NCI-H345 (cell line): ENCODE measurements at places on chromosomes 7 and 10.

DNA sequence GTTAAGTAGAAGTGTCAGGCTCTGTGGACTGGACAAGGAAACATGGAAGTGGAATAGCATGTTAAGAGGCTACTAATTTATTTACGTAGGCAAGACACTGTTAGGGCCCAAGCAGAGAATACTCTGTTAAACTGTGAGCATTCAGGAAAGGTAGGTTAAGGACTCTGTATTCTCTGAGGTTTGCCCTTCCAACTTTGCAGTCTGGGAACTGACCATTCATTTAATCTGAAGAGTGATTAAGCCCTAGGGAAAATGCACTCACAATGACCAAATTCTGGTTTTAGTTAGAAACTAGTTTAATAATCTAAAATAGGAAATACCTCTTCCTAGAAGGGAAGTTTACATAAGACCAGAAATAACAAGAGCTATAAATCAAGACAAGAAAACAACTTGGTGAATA is 266.6 kb downstream of the SUGCT start:
- no peak for DNase-seq

- DNase-seq = no peak
These were observed 119.3 kb downstream of the WDFY4 start for GRCh38 chr10:48803801-48804584.

DNA sequence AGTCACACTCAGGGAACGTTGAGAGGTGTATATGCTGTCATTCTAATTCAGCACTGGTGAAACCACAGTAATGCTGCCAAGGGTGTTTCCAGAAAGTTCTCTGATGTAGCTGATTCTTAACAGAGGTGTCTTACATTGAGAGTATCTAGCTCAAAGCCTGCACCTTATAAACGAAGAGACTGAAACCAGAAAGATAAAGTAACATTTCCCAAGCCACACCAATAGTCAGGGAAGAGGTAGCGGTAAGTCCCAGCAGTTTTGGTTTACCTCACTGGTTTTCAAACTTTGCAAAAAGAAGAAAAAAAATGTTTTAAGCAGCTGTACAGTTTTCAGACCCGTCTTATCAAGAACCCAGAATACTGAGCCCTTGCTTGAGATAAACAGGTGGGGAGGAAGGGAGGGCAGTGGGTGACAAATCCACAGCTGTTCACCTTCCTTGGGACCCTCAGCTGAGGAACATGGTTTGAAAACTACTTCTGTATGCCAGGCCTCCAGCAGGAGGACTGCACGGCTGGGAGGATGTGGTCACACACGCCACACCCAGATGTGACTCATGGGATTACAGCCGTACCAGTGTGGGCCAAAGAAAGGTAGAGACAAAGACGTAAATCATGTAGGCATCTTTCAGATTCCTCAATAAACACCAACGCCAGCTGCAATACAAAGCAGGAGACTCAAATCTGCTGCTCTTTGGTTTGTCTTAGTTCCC is 63.9 kb upstream of the GSDME start:
- DNase-seq = peak; percentile 57

DNA sequence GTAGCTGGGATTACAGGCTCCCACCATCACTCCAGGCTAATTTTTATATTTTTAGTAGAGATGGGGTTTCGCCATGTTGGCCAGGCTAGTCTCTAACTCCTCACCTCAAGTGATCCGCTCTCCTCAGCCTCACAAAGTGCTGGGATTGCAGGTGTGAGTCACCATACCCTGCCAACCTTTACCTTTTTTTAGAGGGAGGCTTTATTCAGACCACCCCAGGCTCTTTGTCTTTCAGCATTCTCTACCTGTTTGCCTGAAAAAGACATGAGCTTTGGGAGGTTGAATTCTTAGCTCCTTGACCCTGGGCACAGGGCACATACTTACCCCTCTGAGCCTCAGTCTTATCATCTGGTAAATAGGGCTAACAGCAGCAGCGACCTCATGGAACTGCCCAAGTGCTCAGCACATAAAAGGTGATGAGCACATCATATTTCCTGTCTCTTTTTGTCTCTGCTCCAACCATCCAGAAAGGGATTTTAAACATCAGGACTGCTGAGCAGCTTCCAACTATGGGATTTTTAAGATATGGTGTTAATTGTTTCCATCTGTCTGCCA is 17.0 kb downstream of the FRMPD2 start:
- DNase-seq = no peak

DNA sequence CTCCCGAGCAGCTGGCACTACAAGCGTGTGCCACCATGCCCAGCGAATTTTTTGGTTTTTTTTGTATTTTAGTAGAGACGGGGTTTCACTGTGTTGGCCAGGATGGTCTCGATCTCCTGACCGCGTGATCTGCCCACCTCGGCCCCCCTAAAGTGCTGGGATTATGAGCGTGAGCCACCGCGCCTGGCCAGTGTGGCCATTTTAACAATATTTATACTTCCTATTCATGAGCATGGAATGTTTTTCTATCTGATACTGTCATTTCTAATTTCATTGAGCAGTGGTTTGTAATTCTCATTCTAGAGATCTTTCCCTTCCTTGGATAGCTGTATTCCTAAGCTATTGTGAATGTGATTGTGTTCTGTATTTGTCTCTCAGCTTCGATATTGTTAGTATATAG is 96.2 kb downstream of the GLCCI1 start:
- DNase-seq = no peak

GRCh38 chr10:99523251-99523773 is 9.4 kb upstream of the NKX2-3 start:
- no peak for DNase-seq

- no peak for DNase-seq
These were observed 20.2 kb upstream of the FOXL3 start for GRCh38 chr7:269721-270120.

- no peak for DNase-seq
These were observed 466.5 kb upstream of the NRP1 start for GRCh38 chr10:33800986-33801385.

DNA sequence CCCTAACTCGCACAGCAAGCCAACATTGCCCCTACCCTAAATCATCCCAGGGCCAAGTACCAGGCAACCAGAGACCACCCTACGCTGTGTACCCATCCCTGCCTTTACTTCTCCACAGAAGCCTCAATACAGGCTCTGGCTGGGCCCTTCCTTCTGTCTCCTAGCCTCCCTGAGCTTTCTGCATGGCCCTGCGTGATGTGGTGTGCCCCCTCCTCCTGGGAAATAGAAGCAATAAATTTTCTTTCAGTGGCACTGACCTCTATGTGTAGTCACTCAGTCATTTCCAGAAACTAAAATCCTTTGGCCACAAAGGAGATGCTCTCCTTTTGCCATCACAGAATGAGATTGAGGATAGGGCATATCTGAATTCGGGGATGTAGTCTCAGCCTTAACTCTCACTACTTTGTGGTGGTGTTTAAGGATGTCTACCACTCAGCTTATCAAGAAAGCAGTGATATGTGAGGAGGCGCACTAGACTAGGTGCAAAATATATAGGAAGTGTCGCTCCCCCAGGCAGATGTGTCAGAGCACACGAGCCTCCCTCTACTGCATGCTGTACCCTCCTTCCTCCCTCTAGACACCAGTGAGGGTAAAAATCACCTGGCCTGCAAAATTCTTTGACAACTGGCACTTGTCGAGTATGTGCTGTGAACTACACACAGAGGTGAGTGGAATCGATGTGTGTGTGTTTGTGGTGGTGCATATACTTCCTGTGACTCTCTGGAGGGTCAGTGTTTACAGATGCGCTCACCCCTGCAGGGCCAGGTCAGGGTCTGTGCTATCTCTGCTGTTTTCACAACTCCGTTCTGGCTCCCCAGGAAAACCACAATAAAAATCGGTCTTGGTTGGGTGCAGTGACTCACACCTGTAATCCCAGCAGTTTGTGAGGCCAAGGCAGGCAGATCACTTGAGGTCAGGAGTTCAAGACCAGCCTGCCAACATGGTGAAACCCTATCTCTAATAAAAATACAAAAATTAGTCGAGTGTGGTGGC is 825.9 kb upstream of the IGFBP3 start:
- no peak for DNase-seq

DNA sequence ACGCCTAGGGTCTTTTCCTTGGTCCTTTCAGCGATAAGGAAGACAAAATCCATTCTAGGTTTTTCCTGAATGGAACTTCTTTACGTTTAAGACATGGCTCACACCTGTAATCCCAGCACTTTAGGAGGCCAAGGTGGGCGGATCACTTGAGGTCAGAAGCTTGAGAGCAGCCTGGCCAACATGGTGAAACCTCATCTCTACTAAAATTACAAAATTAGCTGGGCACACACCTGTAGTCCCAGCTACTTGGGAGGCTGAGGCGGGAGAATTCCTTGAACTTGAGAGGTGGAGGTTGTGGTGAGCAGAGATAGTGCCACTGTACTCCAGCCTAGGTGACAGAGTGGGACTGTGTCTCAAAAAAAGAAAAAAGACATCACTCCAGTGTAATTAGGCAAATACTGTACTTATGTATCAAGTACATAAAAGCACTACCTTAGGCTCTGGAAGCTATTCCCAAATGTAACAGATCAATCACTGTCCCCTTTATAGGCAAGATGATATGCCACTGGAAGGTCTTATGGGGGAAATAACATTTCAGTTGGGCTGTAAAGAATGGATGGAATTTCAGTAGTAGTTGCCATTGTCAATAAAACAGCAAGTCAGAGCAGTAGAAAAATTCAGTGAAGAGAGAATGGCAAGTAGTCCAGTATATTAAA is 5.7 kb downstream of the STK17A start:
- no peak for DNase-seq

GRCh38 chr7:28239823-28240204 is 59.2 kb upstream of the JAZF1 start:
- DNase-seq = no peak

GRCh38 chr10:25552283-25552919 is 377.6 kb downstream of the GPR158 start:
- DNase-seq = no peak

GRCh38 chr10:47255033-47255813 is 44.8 kb upstream of the GDF10 start:
- no peak for DNase-seq

DNA sequence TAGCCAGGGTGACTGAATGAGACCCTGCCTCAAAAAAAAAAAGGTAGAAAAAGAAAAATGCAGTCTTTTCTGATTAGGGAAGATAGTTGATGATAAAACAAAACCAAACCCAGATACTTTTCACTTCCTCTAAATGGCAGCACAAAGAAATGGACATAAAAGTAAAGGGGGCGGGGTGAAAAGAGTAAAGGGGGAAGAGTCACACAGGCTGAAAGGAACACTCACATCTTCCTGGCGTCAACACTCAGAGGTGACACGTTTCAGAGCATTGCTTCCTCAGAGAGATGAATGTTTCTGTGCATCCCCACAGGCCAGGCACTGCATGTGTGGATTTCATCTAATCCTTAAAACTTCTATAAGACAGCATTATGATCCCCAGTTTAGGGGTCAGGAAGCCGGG is 81.2 kb downstream of the HIPK2 start:
- DNase-seq = no peak

DNA sequence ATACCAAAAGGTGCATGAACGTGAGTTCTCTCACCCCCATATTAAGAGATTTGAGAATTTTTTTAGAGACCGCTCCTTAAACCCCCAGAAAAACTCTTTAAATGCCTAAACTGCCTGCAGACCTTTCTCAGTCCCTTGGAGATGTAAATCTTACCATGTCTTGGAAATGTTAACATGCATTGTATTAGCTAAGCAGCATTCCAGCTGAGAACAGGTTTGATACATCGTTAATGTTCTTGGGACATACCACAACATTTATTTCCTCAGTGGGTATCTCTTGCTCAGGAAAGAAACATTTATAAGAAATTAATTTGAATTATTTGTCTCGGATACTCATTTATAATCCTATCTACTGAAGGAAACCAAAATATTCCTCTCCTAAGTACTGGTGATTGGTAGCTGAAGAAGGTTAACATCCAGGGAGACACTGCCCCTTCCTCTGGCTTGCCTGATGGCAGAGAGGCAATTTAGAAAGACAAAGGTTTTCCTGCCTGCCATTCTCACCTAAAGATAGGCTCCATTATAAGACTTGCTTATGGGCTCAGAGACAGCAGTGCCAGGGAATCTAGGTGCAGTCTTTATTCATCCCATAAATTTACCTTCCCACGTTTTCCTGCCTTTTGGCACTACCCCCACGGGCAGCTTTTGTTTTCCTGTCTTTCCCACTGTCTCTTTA is 141.2 kb downstream of the COBL start:
- no peak for DNase-seq

DNA sequence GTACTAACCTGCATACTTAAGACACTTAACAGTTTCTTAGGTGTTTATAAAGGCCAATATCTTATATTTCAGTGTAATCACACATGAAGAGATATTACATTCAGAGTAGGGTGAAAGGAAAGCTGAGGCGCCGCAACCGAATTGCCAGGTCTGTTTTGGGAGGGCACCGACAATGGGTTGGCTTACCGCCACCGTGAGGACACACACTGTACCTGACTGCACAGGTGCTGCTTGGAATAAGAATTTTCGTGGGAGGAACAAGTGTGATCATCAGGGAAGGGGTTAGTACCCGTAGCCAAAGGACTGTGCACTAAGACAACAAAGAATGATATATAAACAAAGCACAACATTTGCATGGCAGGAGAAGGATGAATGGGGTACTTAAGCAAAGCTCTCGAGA is 591.8 kb downstream of the SUGCT start:
- DNase-seq = no peak

DNA sequence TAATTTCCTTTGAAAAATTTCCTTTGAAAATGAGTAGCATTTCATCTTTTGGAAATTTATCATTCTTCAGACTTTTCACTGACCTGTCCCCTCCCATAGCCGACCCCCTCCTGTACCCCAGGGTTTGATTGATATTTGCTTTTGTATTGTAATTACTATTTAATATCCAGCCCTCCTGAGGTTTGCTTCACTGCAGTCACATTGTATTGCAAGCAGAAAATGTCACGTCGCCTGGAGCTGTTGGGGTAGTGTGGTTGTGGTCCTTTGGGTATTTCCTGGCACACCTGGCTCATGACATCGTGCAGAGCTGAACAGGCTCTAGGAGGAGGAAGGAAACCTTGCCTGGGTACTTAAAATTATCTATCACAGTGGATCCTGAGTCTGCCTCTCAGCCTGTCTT is 116.1 kb downstream of the INSYN2A start:
- DNase-seq = no peak

- DNase-seq = no peak
These were observed 60.4 kb downstream of the ARL4A start for GRCh38 chr7:12747687-12748306.

DNA sequence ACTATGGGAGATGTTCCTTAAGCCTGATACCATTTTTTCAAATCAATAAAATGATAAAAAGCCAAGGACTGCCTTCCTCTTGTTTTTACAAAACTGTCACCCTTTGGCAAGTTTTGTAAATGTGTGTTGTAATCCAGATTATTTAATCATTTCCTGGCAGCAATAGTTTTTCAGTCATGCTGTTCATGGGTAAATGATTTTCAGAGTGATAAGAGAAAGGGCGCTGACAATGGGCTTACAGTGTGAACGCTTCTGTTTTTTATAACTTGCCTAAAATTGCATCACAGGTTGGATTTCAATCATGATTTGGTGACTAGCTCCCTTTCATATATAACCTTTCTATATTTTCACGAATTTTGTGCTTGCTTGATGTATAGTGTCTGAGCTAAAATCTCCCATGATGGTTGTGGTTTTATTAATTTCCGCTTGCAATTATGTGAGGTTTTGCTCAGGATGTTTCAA is 19.0 kb upstream of the DMBT1 start:
- no peak for DNase-seq

GRCh38 chr7:38863601-38864291 is 45.2 kb downstream of the VPS41 start:
- DNase-seq = peak; percentile 82

GRCh38 chr7:41333511-41333910 is 369.4 kb downstream of the INHBA start:
- no peak for DNase-seq
